ENCODE measurements at places on chromosomes 13 and 19.

- no peak for DNase-seq
Observed at GRCh38 chr19:54317108-54317964, 4.4 kb upstream of the LILRA5 start.

- no peak for DNase-seq
Observed at GRCh38 chr19:43372462-43372861, 19.0 kb downstream of the CD177 start.

DNA sequence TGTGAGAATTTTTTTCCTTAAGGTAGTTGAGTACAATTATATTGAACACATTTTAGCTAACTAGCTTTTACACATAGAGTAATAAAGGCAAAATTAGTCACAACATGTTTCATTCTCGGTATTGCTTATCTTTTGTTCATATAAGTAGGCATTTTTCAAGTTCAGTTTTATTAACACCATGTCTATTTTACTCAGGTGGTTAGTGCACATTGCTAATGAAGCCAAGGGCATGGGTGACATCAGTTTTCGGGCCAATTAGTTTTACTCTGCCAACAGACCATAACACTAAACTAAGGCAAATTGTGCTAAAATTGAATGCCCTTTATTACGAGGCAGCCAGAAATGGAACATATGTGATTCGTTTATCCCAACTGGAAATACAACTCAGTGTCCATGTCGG lies 19.6 kb upstream of the PCDH17 start:
- DNase-seq, result no peak

DNA sequence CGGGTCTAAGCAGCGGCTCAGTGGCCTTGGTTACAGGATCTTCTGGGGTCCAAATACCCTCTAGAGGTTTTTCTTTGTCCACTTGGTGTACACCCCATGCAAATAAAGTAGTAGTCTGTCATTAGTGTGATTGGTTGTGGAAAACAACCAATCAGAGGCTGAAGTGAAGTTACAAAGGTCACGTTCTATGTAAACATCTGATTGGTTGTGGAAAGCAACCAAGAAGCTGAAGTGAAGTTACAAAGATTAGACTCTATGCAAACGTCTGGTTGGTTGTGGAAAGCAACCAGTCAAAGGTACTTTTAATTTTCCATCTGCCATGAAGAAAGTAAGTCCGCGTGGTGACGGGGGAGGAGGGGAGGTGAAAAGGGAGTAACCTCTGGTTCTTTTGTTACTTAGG lies 790.9 kb downstream of the UQCRFS1 start:
- no peak for DNase-seq

DNA sequence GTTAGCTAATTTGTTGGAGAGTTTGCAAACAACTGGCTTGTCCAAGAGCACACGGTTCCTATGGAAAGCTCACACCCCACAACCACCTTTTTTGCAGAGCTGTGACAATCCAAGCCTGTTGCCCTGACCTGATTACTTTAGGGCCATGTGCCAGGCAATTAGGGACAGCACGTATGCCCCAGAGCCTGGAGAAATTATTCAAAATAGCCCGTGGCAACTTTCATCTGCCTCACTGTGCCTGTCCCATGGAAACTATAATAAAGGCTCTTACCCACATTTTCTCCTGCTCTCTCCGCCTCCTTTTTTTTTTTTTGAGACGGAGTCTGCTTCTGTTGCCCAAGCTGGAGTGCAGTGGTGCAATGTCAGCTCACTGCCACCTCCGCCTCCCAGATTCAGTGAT lies 18.6 kb upstream of the FBN3 start:
- no peak for DNase-seq

DNA sequence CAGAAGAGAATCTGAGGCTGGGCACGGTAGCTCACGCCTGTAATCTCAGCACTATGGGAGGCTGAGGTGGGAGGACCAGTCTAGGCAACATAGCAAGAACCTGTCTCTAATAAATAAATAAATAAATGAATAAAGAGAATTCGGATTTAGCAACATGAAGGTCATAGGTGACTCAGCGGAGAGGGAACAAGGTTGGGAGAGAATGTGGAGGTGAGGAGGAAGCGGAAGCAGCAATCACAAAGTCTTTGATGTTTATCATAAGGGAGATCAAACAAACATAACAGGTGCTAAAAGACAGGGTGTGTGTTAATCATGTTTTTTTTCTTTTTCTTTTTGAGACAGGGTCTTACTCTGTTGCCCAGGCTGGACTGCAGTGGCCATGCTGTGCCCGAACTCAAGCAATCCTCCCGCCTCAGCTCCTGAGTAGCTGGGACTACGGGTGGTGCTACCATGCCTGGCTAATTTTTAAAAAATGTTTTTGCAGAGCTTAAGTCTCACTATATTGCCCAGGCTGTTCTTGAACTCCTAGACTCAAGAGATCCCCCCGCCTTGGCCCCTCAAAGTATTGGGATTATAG lies 16.3 kb downstream of the PBX4 start:
- DNase-seq, result no peak

DNA sequence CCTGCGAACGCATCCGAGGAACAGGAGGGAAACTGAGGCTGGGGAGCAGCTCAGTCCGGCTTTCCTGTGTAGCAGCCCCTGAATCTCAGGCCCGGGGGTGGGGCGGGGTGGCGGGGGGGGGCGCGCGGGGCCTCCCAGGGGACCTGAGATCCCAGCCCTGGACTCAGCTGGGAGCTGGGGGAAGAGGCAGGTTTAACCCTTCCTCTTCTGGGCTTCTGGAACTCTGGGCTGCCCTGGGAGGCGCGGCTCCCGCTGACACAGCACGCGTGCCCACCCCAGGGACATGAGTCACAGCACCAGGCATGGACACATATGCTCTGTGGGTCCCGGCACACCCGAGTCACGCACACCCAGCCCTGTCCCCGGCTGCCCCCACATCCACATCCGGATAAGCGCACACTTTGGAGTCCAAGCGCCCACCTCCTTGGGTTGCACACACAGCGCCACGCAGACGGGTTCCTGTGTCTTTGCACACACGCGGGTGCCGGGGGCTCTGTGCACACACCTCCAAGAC lies 3.5 kb upstream of the CIRBP start:
- DNase-seq, result no peak

DNA sequence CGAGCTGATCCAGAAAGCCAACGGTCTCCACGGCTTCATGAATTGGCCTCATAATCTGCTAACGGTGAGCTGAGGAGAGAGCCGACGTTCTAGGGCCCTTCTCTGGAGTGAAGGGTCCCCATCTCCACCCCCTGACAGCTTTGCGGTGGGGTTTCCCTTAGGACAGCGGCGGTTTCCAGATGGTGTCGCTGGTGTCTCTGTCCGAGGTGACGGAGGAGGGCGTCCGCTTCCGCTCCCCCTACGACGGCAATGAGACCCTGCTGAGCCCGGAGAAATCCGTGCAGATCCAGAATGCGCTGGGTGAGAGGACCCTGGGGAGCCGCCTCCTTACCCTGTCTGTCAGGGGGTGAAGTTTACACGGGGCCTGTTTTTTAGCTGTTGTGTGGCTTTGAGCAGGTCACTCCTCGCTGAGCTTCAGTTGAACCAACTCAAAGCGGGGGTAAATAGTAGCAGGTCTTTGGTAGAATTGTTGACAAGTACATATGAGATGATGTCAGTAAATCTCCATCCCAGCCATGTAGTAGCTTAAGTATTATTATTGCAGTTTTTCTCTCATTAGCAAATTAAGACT lies 801 bp downstream of the QTRT1 start:
- no peak for DNase-seq

DNA sequence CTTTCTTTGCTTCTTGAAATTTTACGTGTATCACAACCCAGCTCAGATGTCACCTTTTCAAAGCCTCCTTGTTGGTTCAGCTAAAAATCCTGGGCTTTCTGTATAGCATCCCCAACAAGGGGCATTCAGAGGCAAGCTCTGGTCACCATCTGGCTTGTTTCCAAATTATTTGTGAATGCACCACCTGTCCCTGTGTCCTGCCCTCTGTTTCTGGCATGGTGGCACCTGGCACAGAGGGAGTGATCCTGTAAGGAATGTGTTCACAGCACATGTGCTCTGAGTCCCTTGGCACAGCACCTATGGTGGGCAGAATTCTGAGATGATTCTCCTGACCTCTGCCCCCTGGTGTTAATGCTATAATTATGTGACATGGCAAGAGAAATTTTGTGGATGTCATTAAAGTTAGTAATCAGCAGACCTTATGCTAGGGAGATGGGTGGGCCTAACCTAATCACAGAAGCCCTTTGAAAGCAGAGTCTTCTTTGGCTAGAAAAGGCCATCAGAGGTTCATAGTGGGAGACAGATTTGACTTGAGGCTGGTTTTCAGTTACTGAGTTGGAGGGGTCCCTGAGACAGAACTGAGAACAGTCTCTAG lies 76.3 kb downstream of the ZNF429 start:
- no peak for DNase-seq

DNA sequence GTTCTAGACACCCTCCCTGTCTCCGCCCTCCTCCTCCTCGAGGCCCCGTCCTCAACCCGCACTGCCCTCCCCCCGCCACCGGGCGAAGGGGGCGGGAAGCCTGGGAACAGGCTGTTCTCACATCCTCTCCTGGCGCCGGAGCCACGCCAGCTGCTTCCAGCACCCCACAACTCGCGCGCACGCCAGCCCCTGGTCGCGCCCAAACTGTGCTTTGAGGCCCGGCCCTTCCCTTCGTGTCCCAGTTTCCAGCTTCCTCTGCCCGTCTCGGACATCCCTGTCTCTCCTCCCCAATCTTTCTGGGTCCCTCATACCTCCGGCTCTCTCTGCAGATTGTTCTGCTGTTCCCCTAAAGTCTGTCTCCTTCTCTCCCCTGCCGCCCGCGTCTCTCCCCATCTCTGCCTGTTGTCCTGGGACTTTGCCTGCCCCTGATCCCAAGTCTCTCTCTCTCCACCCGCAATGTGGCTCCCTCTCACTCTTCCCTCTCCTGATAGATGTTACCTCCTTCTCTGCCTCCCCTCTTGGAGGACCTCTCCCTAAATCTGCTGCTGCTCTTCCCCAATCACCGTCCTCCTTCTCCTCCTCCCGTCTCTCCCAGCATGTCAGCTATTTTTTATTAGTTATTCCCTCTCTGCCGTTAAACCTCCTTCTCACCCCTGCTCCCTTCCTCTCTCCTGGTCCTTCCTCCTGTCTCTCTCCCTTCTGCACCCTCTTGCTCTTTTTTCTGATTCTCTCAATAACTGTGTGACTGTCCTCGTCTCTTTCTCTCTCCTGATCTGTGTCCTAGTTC lies 14.2 kb downstream of the DPF1 start:
- no peak for DNase-seq

GRCh38 chr19:55165952-55166529 lies 372 bp downstream of the DNAAF3 start:
- no peak for DNase-seq

GRCh38 chr19:5691822-5692722 lies 2.0 kb downstream of the RPL36 start:
- no peak for DNase-seq

GRCh38 chr19:14954071-14954655 lies 12.9 kb downstream of the OR7C2 start:
- DNase-seq, result no peak

GRCh38 chr13:20738616-20739015 lies 35.1 kb downstream of the IL17D start:
- DNase-seq, result no peak

DNA sequence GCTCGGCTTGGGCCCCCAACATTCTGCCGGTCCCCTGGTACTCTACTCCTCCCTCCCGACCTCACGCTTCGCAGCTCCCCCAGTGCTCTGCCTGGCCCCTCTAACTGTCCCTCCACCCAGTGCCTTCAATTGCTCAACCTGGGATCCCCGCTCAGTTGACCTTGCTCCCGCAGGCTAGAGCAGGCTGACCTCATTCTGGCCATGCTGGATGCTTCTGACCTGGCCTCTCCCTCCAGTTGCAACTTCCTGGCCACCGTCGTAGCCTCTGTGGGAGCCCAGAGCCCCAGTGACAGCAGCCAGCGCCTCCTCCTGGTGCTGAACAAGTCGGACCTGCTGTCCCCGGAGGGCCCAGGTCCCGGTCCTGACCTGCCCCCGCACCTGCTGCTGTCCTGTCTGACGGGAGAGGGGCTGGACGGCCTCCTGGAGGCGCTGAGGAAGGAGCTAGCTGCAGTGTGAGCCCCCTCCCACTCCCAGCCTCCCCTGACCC lies 3.6 kb downstream of the GTPBP3 start:
- no peak for DNase-seq

DNA sequence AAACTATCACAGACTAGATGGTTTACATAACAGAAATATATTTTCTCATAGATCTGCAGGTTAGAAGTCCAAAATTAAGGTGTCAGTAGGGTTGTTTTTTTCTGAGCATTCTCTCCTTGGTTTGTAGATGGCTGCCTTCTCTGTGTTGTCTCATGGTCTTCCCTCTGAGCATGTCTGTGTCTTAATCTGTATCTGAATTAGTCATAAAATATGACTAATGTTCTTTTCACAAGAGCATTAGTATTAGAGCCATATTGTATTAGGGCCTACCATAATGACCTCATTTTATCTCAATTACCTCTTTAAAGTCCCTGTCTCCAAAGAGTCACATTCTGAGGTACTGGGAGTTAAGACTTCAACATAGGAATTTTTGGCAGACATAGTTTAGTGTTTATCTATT lies 77.2 kb upstream of the OBI1 start:
- no peak for DNase-seq

DNA sequence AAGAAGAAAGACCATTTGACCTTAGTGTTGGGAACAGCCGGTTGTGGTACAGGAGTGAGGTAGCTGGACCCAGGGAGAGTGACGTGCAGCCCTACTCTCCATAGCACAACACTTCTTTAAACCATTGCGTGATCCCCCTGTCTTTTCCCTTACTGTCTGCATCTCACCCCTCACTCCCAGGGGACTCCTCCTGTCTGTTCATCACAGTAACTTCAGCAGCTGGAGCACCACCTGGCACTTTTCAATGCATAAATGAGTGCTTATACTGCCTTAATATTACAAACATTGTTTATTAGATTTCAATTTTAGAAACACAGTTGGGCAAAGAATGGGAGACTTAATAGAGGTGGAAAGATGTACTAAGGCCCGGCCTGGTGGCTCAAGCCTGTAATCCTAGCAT lies 285.5 kb downstream of the UQCRFS1 start:
- DNase-seq, result no peak

DNA sequence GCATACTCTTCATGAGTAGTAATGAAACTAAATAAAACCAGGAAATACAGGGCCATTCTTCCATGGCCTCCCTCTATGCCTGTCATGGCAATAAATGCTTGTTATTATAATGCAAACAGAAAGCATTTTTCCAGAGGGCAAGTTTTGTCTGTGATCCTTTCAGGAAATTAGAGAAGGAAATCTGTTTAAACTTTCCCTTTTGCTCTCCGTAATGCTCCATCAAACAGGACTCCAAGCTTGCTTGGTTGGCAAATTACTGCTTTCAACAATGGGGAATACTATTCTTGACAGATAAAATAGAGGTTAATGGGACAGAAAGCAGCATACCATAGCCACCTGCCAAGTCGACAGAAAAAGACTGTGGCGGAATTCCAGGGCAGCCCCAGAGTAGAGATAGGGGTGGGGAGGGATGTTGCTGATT lies 252.5 kb downstream of the LHFPL6 start:
- no peak for DNase-seq

GRCh38 chr19:9883231-9883758 lies 48.2 kb downstream of the PIN1 start:
- DNase-seq, result no peak

DNA sequence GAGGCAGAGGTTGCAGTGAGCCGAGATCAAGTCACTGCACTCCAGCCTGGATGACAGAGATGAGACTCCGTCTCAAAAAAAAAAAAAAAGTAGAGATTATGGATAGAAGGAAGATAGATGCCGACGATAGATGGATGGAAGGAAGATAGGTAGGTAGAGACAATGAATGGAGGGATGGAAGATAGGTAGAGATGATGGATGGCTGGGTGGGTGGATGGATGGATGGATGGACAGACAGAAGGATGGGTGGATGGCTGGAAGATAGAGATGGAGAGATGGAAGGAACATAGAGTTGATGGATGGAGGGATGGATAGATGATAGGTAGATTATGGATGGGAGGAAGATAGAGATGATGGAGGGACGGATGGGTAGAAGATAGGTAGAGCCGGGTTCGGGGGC lies 18.5 kb upstream of the USE1 start:
- DNase-seq, result no peak
